ENCODE measurements at places on chromosomes 1 and 21.

DNA sequence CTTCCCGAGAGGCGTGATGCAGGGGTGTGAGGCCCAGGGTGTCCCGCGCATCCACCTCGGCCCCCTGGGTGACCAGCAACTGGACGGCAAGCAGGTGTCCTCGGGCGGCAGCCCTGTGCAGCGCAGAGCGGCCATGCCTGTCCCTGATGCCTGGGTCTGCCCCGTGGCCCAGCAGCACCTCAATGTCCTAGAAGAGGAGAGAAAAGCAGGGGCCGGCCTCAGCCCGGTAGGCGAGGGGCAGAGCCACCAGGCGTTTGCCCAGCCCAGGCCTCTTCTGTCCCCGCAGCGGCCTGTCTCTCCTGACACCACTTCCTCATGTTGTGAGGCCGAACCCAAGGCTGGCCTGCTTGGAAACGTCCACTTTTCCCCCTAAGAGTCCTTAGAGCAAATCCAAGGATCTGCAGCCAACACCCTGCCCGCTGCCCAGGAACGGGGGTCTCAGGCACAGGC, 1.7 kb downstream of the ANKRD65 start:
- DNase-seq: no peak

GRCh38 chr1:23423415-23424292, 894 bp downstream of the TCEA3 start:
- no peak for DNase-seq

- DNase-seq: no peak
Observed at GRCh38 chr1:50103615-50104081, 5.1 kb upstream of the ELAVL4 start.

DNA sequence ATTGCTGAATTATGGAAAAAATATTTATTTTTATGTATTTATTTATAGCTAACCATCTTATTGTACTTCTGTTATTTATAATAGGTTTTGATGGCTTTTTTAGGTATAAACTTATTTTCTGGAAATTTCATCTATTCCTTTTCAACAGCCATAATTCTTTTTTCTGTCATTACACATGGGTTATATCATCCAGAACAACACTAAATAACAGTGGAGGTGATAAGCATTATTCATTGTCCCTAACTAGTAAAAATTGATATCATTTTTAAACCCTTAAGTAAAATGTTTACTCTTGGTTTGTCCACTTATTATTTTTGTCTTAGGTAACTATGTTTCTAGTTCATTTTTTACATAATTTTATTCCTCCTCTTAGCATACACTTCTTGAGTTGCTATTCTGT, 309.1 kb downstream of the USH2A start:
- DNase-seq: no peak

DNA sequence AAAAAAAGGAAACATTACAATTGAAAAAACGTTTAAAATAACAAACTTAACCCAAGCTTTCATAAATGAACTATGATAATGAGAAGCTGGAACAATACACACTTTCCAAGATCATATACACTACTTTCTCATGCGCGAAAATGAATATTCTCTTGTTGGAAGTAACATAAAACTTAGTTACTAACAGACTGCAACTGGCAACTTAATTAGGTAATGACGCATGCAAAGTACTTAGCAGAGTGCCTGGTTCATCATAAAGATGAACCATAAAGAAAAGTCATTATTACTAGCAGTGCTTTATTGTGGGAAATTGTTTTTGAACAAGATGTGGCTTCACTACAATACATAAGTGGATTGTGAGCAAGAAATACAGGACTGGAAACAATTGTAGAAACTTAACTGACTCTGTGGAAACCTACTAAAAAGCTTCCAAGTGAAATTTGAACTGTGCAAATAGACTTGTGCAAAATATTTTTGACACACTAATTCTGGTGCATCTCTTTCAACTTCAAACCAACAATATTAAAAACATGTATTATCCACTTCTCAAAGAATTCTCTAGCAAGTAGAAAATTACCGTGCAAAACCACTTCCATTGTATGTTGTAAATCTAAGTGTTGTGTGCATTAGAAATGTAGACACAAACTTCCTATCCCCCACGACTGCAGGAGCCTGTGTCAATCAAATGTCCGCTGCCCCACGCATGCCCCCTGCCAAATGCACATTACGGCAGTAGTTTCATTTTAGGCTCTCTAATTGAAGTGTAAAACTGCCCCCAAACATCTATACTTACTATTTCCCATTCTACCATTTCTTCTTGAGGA, 2.0 kb downstream of the ARHGAP29 start:
- DNase-seq: no peak

Data from GOT3 (cell line).